ENCODE measurements at places on chromosomes 4 and X.

- DNase-seq, result no peak
These were observed at the start of gene FAM13A for GRCh38 chr4:89056953-89057398. FAM13A (minus strand) TSS chr4:89057185; CDS start chr4:89056964, 221 bp downstream.

- DNase-seq, result no peak
These were observed 1065.7 kb upstream of the PABPC4L start for GRCh38 chr4:135267148-135267865.

- DNase-seq, result no peak
These were observed 29.3 kb downstream of the FAM199X start for GRCh38 chrX:104195489-104196084.

DNA sequence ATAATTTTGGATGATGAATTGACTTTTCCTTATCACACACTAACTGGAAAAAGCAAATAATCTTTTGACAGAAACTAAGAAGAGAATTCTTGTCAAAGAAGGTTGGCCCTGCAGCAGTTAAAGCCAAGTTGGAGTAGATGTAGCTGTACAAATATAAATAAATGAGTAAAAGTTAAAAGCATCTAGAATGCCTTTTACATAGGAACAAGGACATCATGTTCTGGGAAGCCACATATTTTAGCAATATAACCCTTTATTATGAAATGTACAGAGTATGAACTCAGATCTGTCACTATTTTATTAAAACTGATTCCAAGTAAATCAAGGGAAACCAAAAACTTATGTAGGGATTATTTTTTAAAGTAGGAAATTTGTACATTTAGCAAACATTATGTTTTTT lies 269.4 kb upstream of the FAT4 start:
- DNase-seq, result no peak

GRCh38 chr4:151573945-151574344 lies 165.0 kb downstream of the FHIP1A start:
- DNase-seq, result no peak

- DNase-seq, result no peak
These were observed 225.1 kb downstream of the NR3C2 start for GRCh38 chr4:148216866-148217814.

DNA sequence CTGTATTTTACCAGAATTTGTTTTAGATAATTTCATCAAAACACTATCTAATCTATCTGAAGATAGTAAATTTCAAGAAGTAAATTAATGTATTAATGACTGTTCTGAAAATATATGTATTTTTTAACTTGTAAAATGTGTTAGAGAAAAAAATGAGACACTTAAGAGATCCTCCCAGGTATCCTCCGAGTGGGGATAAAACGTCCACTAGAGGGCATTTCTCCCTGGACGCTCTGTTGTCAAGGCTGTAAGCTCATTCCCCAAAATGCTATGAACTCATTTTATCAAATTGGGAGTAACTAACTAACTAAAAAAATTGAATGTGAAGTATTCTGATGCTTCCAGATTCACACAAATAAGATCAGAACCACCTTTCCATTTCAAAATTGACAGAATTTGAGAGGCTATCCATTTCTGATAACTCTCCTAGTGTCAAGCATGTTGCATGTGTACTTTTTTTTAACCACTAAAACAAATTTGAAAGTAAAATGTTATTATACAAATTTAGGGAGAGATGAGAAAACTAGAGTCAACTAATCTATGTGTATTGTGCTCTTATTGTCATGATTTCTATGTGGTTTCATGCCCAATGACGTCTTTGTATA lies 337.3 kb upstream of the HS3ST1 start:
- DNase-seq, result no peak

- no peak for DNase-seq
These were observed 20.5 kb downstream of the SEL1L3 start for GRCh38 chr4:25842229-25842845.

- DNase-seq, result no peak
These were observed 56.1 kb downstream of the SLC7A11 start for GRCh38 chr4:138185859-138186645.

DNA sequence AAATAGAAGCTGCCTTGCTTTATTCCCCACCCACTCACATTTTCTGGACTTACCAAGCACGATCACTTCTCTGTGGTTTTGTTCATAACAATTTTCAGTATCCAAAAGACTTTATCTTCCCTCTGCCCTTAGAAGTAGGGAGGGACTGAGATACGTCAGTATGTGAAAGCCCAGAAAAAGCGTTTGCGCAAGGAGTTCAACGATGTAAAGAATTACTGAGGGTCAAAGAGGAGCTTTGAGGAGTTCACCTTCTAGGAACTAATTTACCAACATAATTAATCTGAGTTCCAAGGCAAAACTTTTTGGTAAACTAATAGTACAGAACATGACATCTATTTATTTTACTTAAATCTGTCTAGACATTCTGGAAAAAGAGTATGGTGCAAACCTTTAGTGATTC lies 84.6 kb downstream of the MBNL3 start:
- no peak for DNase-seq

DNA sequence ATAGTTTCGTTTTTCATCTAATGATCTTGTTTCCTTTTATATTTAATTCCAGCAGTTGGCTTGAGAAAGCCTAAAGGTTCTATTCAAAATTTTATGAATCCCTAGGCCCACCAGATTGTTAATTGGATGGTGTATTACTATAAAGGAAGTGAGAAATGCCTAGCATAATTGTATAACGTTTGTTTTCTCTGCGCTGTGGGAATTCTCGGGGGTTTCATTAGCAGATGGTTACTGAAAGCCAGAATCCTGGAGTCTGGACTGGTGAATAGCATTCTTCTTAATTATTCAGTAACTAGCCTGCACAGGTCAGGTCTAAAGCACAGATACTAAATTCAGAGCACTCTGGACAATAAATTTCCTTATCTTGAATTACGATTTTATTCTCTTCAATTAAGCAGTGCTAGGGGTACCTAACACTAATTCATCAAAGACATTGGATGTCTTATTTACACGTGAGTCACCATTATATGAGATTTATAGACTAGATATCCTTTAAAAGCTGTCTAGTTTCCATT lies 459.4 kb downstream of the DTHD1 start:
- DNase-seq, result no peak

GRCh38 chr4:15455290-15455689 lies 14.4 kb upstream of the CC2D2A start:
- DNase-seq, result no peak

- no peak for DNase-seq
These were observed 458.5 kb downstream of the AFF2 start for GRCh38 chrX:148958901-148959300.

- DNase-seq, result no peak
These were observed 4.2 kb downstream of the PAK3 start for GRCh38 chrX:111100191-111100590.

DNA sequence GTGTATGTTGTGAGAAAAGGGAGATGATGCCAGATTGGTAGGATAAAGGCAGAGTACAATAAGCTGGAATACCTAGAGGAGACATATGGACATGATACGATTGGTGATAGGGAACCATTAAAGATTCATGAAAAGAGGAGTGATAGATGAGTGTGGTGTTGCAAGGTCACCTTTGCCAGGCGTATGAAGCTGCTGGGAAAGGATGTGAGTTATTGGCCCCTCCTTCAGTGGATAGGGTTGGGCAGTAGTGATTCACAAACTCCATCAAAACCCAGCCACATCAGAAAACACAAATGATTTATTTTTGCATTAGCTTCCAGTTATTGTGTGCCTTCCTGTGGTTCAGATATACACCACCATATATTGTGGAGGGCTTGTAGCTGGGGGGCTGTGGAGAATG lies 34.3 kb downstream of the TMEM164 start:
- DNase-seq, result no peak

DNA sequence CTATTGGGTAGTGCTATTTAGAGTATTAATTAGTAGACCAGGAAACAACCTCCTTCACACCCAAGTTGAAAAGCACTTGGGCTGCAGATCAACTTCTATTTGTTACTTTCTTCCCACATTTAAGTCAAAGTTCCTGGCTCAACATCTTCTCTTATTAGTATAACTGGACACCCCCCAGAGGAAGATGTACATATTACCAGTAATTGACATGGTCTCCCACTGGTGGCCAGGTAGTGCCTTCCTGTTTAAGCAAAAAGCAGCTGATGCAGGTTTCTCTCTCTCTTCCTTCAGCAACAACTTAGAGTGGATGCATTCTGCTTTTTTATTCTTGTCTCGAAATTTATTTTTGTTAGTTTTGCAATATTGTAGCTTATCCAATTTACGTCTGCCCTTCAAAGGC lies 438.1 kb downstream of the GBA3 start:
- no peak for DNase-seq

GRCh38 chr4:81084634-81085033 lies 54.1 kb downstream of the BMP3 start:
- DNase-seq, result no peak

DNA sequence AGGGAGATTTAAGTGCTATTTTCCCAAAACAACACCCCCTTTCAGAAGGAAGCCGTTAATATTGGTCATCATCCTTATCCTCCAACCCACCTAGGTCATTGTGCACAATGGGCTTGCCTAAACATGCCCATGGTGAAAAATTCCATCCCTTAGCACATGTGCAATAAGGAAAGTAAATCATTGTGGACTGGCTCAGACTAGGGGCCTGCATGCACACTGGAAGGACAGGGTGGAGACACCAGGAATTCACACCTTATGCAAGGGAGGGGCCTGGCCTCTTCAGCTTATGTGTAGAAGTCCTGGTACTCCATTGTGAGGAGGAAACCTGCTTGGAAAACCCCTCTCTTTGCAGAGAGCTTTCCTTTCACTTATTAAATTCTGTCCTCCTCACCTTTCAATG lies 311.4 kb upstream of the NDST4 start:
- DNase-seq, result no peak

DNA sequence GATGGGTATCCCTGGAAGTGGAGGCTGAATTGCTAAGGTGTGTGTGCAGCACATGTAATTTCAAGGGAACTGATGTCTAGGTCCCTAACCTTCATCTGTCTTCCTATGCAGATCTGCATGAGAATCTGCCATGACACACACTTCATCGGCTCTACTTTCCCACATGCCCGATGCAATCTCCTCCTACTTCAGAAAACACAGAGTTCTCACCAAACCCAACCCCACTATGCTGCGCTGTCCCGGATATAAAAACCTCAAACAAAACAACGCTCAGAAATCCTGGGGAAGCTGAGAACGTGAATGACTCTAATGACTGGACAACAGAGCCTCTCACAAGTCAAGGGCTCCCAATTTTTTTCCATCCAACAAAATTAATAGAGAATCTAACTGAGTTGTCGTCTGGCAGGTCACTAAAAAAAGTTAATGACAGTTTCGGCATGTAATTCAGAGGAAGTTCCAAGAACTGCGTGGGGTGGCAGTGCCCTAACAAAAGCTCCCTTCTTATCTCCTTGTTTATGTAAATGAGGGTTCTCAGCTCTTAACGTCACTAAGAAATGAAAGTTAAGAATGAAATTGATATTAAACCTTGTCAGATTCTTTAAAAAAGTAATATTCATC lies 39.0 kb downstream of the STX18 start:
- DNase-seq, result no peak

DNA sequence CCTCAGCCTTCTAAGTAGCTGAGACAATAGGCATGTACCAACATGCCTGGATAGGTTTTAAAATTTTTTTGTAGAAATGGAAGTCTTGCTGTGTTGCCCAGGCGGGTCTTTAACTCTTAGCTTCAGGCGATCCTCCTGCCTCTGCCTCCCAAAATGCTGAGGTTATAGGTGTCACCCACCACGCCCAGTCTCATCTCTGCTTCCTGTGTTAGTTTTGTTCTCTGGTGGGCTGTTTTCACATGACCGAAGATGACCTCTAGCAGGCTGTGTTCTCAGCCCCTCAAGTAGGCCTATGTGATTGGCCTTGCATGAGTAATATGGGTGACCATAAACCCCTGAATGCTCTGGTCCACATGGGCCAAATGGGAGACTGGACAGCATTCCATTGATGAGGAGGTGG lies 56.8 kb upstream of the MSANTD1 start:
- DNase-seq, result no peak

DNA sequence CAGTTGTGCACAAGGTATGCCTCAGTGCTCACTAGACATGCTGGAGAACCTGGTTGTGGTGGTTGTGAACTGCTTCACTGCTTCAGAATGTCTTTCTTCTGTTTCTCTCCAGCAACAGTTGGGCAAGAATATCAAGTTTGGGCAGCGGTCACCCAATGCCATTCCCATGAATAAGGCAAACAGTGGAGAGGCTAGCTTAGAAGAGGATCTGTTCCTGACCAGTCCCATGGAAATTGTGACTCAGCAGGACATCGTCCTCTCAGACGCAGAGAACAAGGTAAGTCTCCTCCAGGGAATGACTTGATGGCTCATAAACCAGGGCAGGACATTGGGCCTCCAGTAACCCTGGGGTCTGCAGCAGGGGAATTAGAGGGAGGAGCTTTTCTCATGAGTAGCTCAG lies 79.9 kb downstream of the AASDH start:
- DNase-seq, result no peak

DNA sequence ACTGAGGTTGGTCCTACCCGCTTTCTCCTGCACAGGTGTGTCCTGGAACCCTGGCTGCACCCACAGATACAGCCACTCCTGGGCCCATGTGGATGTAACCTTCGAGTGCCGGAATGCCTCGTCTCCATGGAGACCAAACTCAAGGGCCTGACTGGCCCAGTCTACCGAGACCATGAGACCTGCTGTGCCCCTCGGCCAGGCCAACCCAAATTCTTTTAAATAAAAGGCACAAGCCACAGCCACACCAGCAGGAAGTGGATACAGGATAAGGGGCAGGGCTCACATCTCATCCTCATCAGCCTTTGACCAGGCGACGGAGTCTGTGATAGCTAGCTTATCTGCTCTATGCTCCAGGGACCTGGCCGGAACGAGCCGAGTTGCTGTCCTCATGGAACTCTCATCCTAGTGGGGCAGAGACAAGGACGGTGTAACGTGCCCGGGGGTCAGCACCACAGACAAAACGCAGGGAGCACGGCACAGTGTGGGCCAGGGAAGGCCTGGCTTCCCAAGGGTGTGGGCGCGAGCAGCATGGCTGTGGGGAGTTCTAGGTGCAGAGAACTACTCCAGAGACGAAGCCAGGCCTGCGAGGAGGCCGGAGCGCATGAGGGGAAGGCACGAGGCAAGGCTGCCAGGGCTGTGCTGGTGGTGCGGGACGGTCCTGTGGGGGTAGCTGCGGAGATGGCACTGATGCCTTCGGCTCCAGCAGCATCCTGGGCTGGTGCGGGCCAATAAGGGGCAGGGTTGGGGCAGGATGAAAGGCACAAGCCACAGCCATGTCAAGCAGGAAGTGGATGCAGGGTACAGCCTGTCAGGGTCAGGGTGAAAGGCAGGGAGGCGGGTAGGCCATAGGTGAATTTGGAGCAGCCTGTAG lies 22.7 kb downstream of the NOP14 start:
- no peak for DNase-seq
